ENCODE measurements at places on chromosomes 4 and X.
A peak's percentile ranks its signal among the peaks of the same experiment; 100 is the strongest.

DNA sequence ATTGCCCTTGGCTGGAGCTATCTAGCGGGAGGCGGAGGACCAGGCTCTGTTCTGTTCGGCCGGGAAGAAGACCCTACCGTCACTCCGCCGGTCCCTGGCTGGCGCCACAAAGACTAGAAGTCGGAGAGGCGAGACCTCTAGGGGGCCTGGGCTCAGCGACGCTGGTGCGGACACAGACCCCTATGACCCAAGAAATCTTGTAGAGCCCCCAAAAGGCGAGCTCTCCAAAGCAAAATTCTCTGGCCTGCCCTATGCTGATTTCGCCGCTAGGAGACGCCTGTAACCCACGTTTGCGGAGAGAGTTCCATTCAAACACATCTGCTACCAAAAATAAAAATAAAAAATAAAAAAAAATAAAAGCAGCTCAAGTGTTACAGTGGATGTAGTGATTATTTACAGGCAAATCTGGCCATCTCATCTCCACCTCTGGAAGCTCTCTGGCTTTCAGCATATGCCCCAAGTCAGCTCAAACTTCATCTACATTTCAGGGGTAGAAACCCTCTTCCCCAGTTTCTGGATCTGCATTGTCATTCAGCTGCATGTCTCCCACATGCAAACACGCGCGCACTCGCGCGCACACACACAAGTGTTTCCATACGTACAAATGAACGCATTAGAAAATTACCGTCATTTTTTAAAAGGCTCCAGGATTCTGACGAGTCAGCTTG is 2.4 kb upstream of the PCDH10 start:
- DNase-seq, result peak; percentile 57

GRCh38 chr4:135598151-135598550 is 1396.6 kb upstream of the PABPC4L start:
- DNase-seq, result no peak

- DNase-seq, result peak; percentile 55
Measured at GRCh38 chr4:158255727-158256324, 45.5 kb downstream of the TMEM144 start.

DNA sequence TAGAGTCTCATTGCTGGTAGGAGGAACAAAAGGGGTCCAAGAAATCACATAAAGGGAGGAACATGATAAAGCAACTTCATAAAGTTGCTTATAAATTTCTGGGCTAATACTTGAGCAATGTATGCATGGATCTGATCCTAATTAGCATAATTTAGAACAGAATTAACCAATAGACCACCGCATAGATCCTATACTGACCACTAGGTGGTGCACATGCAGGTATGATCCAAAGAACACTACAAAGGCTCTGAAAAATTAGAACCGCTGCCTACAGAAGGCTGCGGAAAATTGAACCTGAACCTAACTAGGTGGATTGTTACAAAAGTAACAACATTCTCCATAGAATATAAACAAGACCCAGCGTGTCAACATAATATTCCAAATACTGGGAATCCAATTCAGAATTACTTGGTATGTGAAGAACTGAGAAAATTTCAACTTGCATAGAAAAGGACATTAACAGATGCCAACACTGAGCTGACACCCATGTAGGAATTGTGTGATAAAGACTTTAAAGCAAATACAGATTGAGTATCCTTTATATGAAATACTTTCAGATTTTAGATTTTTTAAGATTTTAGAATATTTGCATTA is 23.3 kb downstream of the BRCC3 start:
- peak; percentile 12 for DNase-seq

DNA sequence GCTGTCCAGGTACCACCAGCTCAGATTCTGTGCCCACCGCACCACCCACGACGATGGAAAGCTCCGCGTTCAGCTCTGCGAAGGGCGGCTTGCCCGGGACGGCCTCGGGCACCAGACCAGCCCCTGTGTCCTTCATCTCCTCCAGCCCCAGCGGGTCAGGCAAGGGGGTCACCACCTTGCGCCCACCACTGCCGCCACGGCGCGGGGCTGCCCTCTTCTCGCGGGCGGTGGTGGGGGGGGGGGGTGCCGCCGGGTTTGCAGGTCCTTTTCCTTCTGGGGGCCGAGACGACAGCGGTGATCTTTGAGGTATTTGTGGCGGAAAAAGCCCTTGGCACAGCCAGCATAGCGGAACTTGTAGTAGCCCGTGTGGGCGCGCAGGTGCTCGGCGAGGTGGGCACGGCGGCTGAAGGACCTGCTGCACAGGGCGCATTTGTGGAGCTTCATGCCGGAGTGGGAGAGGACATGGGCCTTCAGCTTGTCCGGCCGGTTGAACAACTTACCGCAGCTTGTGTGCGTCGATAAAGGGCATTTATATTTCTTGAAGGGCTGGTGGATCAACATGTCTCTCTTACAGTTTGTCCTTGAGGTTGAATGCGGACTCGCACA is 50.9 kb downstream of the CFAP299 start:
- no peak for DNase-seq

DNA sequence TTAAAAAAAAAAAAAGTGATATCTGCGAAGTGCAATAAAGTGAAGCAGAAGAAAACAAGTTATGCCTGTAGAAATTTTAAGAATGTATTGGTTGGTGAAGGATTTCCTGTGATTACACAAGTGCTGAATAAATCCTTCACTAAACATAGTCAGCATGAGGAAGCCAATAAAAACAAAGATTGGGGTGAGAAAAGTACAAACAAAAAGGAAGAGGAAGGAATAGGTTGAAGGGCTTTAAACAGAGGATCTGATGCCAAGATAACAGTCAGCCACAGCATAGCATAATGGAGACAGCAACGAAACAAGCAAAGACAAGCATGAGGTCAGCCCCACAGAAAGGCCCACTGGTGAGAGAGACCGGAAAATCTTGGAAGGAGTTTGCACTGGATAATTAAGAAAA is 372.2 kb downstream of the ADAM29 start:
- DNase-seq, result peak; percentile 59

- DNase-seq, result peak; percentile 20
Measured at GRCh38 chrX:9873952-9874351, 87.7 kb downstream of the SHROOM2 start.

DNA sequence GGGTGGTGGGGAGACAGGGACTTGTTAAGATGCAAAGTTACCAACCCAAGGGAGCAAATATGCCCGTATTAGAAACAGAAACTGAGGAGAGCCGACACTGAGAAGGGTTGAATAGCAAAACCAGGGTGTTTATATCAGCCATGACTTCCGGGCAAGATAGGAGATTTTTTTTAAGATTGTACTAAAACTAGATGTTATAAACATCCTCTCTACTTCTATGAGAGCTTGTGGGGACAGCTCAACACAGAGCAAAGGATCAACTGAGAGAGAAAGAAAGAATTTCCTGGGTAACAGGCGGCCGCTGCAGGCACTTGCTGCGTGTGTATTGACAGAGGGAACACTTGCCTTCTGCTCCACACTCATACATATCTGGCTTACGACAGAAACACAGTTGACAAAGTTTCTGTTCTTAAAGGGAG is 49.1 kb upstream of the FBXW7 start:
- no peak for DNase-seq

GRCh38 chr4:39975488-39976089 is 2.1 kb downstream of the PDS5A start:
- no peak for DNase-seq

DNA sequence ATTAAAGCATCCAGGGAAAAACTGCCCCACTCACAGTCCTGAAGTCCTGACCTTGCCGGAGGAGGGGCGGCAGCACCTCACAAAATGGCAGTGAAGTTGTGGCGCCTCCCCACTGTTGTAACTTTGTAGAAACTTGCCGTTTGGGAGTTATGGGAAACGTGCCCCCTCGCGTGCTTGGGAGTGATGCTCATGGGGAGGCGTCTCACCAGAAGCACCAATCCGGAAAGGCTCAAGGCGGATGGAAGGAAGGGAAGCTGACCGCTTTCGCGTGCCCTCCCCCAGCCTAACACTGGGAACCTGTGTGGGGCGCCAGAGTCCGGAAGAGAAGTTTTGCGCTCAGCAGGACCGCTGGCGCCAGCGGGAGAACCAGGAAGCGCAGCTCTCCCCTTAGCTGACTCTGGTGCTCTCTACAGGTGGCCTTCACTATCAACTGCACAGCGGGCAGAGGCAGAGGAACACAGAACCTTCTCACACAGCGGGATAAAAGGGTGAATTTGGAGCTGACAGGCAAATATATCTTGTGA is at the start of the genes CT45A10 and SAGE1:
CT45A10 (minus strand) TSS at position 151 of the 524 bp plus-strand sequence. CDS start 8,100 bp downstream, outside the sequence.
SAGE1 (plus strand) TSS at position 423 of the 524 bp plus-strand sequence. CDS start 2,527 bp downstream, outside the sequence.
- no peak for DNase-seq

DNA sequence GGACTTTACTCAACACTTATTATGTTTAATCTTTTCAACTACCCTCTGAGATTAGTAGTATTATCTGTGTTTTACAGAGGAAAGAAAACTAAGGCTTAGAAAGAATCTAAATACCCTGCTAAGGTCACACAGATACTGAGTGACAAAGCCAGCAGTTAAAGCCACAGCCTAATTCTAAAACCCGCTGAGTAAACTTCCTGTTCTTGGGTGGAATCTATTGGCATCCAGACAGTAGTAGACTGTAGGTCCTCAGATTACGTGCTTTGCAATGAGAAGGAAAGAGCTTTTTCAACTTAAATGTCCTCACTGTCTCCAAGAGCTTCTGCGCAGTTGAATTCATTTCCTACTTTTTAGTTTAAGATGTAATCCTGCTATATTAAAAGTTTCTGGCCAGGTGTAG is 126.0 kb downstream of the TENM3 start:
- DNase-seq, result peak; percentile 42

DNA sequence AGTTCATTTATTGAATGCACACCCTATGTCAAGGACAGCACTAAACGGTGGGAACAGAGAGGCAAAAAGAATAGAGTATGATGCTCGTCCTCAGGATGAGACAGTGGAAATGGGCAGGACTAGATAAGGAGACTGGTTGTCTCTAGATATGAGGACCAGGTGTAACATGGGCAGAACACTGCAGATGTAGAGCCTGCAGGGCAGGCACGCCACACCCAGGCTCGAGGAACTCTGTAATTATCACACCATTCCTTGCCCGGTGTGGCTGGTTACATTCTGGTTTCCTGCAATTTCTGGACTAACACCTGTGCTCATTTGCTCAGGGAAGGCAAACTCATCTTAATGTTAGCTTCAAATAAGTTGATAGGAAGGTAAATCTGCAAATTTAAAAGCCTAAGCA is 334.4 kb downstream of the DHX15 start:
- no peak for DNase-seq

- DNase-seq, result no peak
Measured at GRCh38 chr4:93368968-93369367, 459.6 kb upstream of the ATOH1 start.

- peak; percentile 41 for DNase-seq
Measured at GRCh38 chrX:40651620-40652223, 4.4 kb upstream of the CXorf38 start.

GRCh38 chr4:89703829-89704590 is 133.0 kb downstream of the SNCA start:
- no peak for DNase-seq

GRCh38 chr4:89497517-89498308 is 190.1 kb upstream of the GPRIN3 start:
- no peak for DNase-seq

DNA sequence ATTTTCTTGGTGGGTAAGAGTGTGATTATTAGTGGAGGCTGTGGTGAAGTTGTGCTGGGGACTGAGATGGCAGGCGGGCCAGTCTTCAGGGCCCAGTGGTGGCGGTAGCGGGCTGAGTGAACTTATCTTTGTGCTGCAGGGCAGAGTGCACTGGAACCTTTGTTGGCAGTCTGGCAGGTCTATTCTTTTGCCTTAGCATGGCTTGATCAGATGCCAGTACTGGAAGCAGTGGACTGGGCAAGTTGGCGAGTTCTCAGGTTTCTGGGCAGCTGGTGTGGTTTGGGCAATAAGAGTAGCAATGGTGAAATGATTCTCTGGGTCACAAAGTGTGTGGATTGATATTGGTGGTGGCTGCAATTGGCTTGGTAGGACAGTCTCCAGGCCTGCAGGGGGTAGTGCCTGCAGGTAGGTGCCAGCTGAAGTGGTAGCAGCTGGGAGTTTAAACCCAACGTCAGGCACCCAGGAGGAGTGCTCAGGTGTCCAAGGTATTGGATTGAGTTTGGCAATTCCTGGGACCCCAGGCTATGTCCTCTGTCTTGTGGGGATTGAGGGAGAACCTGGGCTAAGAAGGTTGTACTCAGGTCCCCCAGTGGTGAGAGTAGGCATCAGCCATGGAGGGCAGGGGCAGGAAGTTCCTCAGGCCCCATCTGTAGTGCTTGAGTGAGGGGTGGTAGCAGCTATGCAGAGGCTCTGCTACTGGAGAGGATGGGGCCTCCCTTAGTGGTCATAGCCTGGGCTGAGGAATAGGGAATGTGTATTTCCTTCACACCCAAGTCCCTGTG is 34.9 kb upstream of the SLC25A14 start:
- DNase-seq, result no peak

DNA sequence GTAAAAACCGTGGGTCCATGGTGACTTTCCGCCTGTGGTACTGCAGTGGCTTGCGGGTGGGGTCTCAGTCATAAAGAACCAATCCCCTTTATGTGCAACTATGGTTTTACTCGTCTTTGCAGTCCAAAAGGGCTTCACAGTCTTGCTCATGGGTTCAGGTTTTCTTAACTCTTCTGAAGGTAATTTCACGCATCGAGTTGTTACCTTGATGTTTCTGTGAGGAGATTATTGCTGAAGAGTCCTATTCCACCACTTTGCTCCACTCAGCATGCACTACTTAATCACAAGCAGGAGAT is 41.5 kb downstream of the F8 start:
- DNase-seq, result no peak

DNA sequence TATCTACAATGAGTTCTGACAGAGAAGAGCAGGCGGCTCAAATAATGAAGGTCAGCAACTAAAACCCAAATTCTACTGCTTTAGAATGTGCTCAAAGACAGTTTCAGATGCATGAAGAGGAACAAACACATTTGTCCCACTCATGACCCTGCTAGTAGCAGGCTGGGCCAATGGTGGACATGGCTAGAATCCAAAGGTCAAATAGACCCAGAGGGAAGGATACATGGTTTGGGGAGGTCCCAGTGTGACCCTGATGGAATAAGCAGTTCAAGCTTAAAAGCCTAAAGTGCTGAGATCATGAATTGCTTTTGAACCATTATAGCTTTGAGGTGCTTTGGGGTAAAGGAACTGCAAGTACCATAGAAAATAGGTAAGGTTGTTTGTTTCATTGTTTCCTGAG is 450.7 kb downstream of the MID1IP1 start:
- DNase-seq, result no peak

All from fibroblast of skin of scalp (primary cell).